ENCODE measurements at places on chromosomes 11 and 22. TPM values are rescaled to one million over a fixed set of nuclear protein-coding genes. Genes with fewer than 3 reads are reported as not detected.

The NXPE1 gene
- 0.11 TPM for total RNA-seq

The EHF gene
- under 0.01 TPM for total RNA-seq

The TPBGL gene
- total RNA-seq, result not detected

The RFPL1 gene
- total RNA-seq, result not detected

The CATSPER1 gene
- total RNA-seq, result 0.43 TPM

The OR51I1 gene
- not detected for total RNA-seq

Data from articular chondrocyte of knee joint (primary cell).